Kidney capillary endothelial cell (primary cell): ENCODE measurements at places on chromosomes 11 and 22.

- no peak for DNase-seq
These were observed 14.0 kb downstream of the RPUSD4 start for GRCh38 chr11:126197277-126197939.

DNA sequence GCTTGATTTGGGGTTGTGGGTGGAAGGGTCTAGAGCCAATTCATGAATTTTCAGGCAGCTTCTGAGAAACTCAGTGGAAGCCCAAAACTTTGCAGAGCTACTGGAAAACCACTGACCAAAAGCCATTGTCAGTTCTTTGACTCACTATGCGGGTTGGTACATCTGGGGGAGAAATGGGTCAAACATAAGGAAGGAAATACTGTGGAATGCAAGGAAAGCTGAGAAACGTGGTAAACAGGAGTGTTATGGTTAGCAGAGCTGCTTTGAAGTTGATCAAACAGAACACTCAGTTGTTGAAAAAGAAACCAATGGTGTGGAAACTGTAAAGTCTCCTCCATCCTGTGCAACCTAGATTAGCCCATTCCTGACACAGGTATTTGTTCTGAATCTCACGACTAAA, 6.3 kb upstream of the ABTB2 start:
- DNase-seq = no peak

GRCh38 chr11:33043221-33043830, 4.0 kb downstream of the TCP11L1 start:
- DNase-seq = no peak

DNA sequence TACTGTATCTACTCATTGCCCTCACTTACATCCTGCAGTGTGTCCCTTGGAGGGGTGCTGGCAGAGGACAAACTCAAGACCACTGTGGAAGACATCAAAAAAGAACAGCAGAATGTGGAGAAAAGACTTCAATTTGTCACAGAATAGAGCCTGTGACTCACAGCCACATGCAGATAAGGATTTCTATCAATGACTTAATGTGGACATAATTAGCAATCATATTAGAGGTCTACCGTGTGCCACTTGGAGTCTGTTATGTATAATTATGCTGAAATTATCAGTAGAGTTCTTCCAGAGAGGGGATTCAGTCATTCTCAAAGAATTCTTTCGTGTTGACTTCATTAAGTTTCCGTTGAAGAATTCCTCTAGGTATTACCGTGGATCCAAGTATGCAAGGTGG, 473.5 kb downstream of the MIAT start:
- no peak for DNase-seq

DNA sequence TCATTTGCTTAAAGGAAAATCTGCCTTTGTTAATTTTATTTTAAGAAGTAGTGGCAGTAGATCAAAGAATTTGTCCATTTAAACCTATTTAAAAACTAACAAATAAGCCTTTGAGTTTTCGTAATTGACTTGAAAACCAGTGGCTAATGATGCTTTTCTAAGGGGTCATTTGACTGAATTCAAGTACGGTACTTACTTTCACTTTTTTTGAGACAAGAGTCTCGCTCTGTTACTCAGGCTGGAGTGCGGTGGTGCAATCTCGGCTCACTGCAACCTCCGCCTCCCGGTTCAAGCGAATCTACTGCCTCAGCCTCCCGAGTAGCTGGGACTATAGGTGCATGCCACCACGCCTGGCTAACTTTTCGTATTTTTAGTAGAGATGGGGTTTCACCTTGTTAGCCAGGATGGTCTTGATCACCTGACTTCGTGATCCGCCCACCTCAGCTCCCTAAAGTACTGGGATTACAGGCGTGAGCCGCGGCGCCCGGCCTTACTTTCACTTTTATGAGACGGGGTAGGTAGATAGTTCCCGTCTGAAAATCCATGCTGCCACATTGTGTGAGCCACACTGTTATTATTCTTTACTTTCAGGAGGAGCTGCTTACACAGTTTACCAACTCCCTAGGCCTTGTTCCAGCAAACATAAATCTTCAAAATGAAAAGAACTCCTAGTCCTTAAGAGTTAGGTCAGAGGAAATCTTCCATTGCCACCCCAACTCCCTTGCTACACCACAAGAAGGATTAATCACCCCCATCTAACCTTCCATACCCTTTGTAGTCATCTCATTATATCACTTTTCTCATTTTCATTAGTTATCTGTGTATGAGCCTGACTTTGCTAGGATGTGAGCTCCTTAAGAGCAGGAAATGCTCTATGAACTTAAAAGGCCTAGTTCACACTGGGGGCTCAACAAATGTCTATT, 926.6 kb upstream of the CCDC90B start:
- no peak for DNase-seq

DNA sequence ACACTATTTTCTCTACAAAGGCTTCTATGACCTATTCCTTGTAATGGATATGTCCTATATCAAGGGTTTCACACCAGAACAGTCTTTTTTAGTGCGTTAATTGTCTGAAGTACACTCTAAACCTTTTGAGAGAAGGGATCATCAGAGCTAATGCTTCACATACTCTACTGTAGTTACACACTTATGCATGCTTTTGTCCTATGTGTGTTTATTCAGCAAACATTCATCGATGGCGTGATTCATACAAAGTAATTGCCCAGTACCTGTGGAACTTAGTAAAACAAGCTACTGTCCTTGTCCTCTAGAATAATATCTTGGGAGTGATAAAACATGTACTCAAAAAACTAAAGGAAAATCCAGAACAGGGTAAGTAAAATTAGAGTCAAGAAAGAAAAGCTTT, 139.2 kb downstream of the GUCY1A2 start:
- no peak for DNase-seq

- peak; percentile 0 for DNase-seq
These were observed 745 bp downstream of the NCAM1 start for GRCh38 chr11:112961751-112962578.

GRCh38 chr11:108324587-108324986, 101.7 kb downstream of the ATM start:
- no peak for DNase-seq

GRCh38 chr11:125102510-125102909, 8.9 kb downstream of the TMEM218 start:
- no peak for DNase-seq

DNA sequence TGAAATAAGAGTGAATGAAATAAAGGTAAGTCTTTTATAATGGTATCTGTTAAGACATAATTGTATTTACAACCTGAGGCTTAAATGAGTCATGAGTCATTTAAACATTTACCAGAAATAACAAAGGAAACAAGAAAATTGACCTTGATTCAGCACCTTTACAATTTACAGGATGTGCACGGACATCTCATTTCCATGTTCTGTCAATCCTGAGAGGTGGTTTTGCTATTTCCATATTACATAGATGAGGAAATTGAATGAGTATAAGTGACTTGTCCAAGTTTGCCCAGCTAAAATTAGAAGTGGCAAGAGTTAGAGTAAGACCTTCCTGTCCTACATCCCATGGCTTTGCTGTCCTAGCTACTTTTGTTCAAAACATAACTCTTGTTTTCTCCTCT, 89.1 kb downstream of the TRIM44 start:
- peak; percentile 45 for DNase-seq

DNA sequence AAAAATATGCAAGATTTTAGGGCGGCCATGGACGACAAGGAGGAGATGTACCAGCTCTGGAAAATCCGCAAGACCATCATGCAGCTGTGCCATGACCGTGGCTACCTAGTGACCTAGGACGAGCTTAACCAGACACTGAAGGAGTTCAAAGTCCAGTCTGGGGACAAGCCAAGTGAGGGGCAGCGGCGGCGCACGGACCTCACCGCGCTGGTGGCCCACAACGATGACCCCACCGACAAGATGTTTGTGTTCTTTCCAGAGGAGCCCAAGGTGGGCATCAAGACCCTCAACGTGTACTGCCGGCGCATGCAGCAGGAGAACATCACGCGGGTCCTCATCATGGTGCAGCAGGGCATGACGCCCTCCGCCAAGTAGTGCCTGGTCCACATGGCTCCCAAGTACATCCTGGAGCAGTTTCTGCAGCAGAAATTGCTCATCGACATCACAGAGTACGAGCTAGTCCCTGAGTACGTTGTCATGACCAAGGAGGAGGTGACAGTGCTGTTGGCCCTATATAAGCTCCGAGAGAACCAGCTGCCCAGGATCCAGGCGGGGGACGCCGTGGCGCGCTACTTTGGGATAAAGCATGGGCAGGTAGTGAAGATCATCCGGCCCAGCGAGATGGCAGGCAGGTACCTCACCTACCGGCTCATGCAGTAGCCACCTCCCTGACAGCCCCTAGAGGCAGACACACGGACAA, 43.5 kb upstream of the ZC3H12C start:
- no peak for DNase-seq

DNA sequence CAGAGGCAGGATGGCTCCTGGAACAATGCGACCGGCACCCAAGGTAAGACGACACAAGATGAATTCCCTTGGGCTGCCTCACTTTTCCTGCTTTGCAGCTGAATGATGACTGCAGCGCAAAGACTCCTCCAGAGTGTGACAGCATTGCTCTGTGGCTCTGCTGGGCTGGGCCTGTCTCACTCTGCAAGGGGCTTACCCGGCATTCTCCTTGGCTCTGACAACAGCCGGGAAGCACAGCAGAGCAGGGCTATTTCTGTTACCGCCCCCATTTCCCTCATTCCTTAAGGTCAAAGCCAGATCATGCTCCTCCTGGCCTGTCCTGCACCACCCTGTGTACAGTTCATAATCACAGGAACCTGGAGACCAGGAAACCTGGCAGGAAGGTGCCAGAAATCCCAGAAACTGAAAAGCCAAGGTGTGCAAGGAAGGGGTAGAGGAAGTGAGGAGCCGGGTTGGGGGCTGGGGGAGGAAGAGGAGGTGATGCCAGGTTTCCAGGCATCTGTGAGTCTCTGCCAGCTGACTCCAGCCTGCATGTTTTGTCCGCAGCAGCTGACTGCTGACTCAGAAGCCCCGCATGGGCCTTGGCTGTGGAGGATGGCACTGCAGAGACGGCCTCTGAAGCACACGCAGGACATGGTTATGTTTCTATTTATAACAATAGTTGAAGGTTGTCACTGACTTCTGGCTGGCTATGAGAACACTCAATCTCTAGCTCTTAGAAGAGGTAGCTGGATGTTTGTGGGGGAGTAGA, 113.6 kb downstream of the MICAL3 start:
- DNase-seq = peak; percentile 91

- DNase-seq = no peak
These were observed 34.9 kb downstream of the GRAMD4 start for GRCh38 chr22:46654927-46655595.

- DNase-seq = no peak
These were observed 42.2 kb downstream of the BIRC2 start for GRCh38 chr11:102389253-102389652.

- DNase-seq = no peak
These were observed 13.2 kb upstream of the PEX26 start for GRCh38 chr22:18064636-18065035.

GRCh38 chr11:113465786-113466185, 9.4 kb downstream of the DRD2 start:
- DNase-seq = no peak

- no peak for DNase-seq
These were observed 6.4 kb downstream of the OSM start for GRCh38 chr22:30260276-30260675.

GRCh38 chr22:39515266-39516050, 4.9 kb upstream of the ATF4 start:
- DNase-seq = no peak

DNA sequence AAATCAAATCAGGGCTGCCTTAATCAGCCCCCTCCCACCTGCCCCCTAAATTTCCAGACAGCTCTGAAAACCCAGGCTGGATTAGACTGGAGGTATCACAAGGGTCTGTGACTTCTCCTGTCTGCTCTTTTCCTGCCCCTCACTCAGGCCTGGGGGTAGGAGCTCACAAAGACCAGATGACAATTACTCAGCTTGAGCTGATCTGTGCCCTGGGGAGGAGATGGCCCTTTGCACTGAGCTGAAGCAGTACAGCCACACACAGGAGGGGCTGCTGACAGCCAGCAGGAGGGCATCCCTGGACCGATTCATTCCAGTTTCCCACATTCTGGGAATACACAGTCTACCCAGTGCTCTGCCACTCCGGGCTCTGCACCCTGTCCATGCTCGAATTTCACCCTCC, 4.2 kb downstream of the ABCC8 start:
- no peak for DNase-seq

DNA sequence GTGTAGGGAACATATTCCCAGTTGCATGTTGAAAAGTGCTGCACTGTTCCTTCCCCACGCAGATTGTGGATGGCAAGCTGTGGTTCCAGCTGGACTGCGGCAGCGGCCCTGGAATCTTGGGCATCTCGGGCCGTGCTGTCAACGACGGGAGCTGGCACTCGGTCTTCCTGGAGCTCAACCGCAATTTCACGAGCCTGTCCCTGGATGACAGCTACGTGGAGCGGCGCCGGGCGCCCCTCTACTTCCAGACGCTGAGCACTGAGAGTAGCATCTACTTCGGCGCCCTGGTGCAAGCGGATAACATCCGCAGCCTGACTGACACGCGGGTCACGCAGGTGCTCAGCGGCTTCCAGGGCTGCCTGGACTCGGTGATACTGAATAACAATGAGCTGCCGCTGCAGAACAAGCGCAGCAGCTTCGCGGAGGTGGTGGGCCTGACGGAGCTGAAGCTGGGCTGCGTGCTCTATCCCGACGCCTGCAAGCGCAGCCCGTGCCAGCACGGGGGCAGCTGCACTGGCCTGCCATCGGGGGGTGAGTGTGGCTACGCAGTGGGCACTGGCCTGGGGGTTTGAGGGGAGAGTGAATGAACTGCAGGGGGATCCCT, 102.7 kb upstream of the MTNR1B start:
- DNase-seq = no peak

GRCh38 chr22:30602049-30602448, 4.9 kb upstream of the TCN2 start:
- no peak for DNase-seq

GRCh38 chr22:46983046-46983445, 220.6 kb downstream of the TBC1D22A start:
- no peak for DNase-seq

DNA sequence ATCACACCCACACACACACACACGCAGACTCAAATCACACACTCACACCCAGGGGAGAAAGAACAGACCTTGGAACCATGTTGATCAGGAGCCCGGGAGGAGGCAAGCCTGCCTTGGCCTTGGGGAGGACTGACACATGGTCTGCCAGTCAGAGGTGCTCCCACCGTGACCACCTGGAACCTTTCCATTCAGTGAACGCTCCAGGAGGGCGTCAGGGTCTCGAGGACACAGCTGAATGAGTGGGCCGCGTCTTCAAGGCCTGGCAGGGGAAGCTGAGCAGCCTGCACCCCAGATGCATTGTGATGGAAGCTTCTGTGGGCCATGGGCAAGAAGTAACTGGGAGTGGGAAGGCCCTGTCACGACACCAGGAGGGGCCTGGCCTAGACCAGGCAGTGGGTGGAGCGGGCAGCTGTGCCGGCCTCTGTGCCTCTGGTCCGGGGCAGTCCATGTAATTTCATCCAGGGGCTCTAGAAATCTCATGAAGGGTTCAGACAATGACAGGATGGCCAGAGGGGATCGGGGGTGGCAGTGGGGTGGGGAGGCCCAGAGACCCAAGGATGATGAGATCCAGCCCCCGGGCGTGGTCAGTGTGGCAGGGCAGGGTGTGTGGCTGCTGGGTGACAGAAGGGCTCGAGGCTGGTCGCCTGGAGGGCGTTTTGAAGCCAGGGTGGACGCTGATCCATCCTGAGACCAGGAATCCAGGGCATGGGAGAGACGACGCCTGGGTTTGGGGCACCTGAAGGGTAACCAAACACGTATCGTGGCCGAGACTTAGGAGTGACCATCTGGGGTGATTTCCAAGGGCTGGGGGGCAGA, 53.7 kb downstream of the IGF2 start:
- no peak for DNase-seq
